Stimulated activated CD4-positive, alpha-beta T cell treated with anti-CD3 and anti-CD28 coated beads, Interleukin-1b, Interleukin-23, amount 100 ng/mL, for 24 hours (primary cell): ENCODE measurements at places on chromosomes 7 and 10.

GRCh38 chr7:44324481-44325200 lies 753 bp downstream of the CAMK2B start:
- no peak for DNase-seq

- DNase-seq = no peak
Measured at GRCh38 chr7:28447071-28447470, 34.8 kb downstream of the CREB5 start.

GRCh38 chr7:125926621-125927020 lies 997.0 kb upstream of the POT1 start:
- DNase-seq = no peak

GRCh38 chr7:157235357-157236333 lies 96.9 kb downstream of the UBE3C start:
- no peak for DNase-seq

DNA sequence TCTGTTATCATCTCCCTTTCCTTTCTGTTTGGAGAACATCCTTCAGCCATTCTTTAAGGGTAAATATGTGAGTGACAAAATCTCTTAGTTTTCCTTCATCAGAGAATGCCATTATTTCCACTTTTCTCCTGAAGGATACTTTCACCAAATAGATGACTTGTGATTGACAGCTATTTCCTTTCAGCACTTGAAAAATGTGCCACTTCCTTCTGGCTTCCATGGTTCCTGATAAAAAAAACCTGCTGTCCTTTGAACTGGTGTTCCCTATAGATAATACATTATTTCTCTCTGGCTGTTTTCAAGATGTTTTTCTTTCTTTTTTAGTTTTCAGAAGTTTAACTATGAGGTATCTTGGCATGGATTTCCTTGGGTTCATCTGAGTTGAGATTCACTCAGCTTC lies 79.7 kb downstream of the TBXAS1 start:
- DNase-seq = no peak

DNA sequence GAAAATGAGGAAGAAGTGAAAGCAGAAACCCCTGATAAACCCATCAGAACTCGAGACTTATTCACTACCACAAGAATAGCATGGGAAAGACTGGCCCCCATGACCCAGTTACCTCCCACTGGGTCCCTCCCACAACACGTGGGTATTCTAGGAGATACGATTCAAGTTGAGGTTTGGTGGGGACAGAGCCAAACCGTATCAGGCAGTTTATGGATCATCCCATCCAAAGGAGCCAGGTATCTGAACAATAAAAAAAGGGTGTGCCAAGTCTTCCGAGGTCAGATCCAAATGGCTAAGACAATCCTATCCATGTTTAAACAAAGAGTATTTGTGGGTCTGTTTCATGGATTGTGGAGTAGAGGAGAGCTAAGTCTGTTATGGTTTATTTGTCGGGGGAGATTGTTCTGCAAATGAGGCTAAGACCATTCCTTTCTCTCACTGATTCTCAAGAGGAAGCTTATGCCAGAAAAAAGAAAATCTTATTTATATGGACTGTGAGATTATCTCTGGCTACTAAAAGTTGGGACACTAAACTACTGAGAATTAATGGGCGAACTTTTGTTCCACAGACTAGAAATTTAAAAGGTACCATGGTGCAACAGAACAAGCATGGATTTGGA lies 203.7 kb downstream of the IPMK start:
- DNase-seq = no peak

DNA sequence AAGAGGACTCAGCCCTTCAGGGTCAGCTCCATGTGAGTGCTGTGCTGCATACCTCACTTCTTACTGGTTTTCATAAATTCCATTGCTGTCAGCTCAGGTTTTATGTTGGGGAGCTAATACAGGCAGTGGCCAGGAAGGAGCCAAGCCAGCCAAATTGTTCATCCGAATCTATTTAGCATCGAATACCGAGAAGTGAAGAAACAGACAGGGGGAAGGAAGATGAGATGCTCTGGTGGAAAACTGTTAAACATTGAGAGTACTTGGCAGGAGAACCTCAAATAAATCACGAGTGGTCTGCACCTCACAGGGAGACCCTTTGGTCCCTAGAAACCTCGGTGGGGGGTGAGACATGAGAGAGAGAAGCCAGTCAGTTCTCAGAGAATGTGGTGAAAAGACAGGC lies 196.0 kb upstream of the TMEM72 start:
- DNase-seq = no peak

DNA sequence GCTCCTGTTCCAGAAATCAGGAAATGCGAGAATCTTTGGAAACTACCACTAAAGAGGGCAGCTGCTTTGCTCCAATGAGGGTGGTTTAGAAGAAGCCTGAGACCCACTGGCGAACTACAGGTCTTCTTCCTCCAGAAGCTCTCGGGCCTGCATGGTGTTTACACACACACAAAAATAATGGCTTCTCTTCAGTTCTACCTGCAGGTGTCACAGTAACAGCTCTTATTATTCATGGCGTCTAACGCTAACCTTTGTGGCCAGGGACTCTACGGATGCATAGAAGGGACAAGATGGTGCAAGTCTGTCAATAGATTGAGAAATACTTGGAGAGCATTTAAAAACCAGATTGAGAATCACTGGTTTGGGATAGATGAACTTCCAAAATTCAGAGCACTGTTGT lies 22.4 kb downstream of the GPR141 start:
- DNase-seq = no peak

GRCh38 chr10:36366843-36367242 lies 724.7 kb upstream of the FZD8 start:
- no peak for DNase-seq

DNA sequence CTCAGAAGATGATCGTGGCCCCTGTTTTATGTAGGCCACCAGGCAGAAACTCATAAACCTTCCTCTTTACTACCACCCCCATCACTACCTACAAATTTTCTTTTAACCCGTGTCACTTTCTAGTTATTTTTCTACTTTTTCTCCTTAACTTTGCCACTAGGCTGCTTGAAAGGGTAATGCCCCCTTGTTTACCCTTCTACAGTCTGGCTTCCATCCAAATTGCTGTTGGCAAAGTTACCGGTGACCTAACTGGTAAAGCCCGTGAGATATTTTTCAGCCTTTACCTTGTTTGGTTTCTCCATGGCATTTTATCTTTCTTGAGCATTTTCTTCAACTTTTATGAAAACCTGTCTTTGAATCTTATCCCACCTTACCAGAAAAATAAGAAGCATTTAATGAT lies 153.0 kb downstream of the WNT2 start:
- DNase-seq = no peak

DNA sequence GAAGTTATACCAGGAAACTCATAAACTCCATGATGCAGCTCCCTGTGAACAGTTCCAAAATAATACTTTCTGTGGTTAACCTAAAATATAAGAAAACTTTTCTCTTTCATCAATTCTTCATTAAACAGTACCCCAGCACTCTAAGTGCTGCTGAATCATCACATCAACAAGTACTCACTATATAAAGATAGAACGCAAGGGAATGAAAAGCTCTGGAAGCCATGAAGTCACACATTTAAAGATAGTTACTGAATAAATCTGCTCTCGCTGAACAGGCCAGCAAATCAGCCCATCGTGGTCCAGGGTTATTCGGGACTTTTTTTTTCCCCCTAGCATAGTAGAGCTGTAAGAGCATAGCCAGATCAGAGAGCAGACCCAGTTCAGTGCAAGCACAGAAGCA lies 254.3 kb downstream of the IPMK start:
- no peak for DNase-seq

DNA sequence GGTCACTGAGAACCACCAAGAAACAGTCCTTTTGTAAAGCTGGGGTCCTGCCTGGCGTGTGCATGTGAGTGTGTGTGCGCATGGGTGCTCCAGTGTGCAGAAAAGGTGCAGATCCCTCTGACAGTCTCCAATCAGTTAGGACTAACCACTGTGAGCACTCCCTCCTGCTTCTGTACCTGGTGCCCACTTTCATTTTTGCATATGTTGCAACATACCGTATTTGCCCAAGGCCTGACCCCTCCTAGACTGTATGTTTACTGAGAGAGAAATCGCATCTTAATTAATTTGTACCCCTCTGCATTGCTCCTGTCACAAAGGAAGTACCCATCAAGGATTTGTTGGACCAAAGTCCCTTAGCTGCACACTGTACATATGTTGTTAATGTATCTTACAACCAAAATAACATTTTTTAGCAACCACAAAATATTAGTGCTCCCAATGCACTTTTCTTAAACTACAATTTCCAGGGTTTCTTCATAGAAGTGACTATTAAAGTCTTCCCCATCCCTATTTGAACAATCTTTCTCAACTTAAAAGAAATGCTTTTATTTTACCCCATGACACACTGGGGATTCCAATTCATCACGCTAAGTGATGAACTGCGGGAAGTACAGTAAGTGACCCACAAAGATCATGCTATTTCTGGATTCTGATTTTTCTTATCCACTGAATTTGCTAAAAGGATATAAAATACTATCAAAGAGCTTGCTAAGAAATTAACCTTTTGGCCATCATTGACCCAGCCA lies 16.6 kb downstream of the PAXIP1 start:
- no peak for DNase-seq

DNA sequence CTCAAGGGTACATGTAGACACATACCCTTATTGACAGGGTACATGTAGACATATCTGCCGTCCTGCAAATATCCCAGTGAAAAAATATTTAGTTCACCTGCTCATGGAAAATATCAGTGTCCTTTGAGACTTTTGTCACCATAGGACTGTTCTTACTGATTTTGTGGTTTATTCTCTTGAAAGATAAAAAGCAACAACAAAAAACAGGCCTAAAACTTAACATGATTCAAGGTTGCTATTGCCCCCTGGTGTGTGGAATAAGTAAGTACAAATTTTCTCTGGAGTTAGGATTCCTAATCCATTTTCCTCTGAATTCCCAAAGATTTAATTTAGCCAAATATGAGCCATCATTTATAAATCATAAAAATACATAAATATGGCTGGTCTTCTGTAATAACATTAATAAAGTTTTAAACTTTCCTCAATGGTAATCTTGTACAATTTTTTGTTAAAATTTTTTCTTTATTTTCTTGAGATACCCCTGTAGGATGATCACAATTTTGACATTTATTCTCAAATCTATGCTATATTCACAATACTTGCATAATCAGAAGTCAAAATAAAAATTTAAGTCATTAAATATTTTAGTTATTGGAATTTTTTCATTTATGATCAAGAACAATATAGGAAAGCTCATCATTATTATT lies 741.4 kb upstream of the POT1 start:
- no peak for DNase-seq

- no peak for DNase-seq
Measured at GRCh38 chr7:105249216-105249615, 139.5 kb downstream of the SRPK2 start.

DNA sequence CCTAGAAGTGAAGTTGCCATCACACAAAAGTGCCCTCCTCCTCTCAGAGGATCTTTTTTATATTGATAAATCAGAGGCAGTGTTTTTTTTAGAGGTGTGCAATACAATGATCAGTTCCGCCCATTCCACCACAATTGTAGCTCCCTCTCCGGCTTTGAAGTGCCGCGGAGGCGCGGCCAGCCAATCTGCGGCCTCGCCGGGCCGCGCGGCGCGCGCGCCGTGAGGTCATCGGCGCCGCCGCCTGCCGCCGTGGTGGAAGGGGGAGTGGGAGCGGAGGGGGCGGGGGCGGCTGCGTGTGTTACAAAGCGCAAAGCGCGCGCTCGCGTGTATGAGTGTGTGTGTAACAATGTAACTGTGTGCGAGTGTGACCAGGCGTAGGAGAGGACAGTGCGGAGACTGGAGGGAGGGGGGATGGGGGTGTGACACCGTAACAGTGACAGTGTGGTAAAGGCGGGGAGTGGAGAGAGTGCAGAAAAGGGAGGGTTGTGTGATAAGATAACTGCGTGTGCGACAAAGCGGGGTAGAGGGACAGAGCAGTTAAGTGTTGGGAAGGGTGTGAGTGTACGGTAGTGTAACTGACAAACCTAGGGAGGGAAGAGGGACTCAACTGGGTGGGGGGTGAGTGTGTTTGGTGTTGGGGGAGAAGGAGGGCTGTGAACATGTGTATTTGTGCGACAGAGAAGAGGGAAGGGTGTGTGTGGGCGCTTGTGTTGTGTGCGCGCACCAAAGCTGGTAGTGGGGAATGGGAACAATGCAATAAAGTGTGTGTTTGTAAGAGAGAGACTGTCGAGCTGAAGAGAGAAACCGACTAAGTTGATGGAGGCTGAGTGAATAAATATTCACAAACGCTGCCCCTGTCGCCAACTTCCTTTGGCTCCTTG lies at the start of gene SP8:
Gene SP8 (minus strand): TSS at position 108 of the 881 bp plus-strand sequence. CDS start 88 bp downstream, at position 20.
- no peak for DNase-seq

GRCh38 chr7:106365252-106366005 lies 80.6 kb upstream of the NAMPT start:
- no peak for DNase-seq

DNA sequence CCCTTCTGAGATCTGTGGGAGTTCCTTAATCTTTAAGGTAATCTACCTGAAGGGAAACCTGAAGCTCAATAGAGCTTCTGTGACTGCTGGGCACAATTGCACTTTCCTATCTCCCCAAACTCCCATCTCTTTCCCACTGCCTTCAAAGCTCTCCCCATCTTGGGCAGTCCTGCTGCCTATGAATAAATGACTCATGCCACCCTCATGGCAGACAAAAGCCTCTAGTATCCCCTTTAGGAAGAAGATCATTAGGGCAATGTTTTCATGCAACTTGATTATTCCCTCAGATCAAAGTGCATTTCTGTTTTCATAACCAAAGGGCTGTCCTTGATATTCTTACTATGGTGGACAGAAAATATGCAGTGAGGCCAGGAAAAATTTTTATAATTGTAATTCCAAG lies 704.9 kb upstream of the LRRN3 start:
- no peak for DNase-seq

DNA sequence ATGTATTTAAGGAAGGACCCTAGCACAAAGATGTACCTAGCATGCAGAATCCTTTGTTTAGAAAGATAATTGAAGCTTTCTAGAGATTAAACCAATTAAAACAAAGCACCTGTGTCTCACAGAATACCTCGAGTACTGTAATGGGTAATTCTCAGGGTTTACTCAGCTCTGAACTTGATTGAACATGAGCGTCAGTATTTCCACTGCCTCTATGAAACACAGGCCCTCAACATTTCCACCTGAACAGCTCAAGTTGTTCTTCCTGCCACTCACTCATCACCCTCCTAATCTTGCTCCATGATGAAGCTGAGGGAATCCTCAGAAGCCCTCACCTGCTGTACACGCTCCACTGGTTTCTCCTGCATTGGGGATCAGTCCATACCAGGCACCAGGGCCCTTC lies 33.7 kb upstream of the FZD1 start:
- no peak for DNase-seq

- DNase-seq = no peak
Measured at GRCh38 chr10:24039315-24039714, 169.6 kb upstream of the KIAA1217 start.

DNA sequence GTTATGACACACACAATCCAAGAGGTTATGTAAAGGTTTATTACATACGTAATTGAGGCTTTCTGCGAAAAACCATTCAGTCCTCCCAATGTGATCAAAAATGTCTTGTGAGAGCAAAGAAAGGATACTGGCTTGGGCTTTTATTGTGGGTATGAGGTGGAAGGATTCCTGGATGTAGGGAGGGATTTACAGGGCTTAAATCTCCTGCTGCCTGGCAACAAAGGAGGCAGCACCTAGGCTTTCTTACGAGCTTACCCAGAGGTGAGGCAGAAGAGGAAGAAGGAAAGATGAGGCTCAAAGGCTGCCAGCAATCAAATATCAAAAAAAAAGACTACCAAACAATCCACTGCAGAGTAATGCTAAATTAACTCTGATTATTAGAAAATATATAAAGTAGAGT lies 1149.5 kb upstream of the POT1 start:
- DNase-seq = no peak

- no peak for DNase-seq
Measured at GRCh38 chr7:116511552-116512519, 12.3 kb downstream of the CAV2 start.

GRCh38 chr10:90652519-90652918 lies 205.3 kb downstream of the HTR7 start:
- no peak for DNase-seq
